ENCODE measurements at places on chromosomes 12 and 14.

GRCh38 chr12:47742253-47742825 lies 16.3 kb downstream of the RAPGEF3 start:
- peak; percentile 28 for DNase-seq

DNA sequence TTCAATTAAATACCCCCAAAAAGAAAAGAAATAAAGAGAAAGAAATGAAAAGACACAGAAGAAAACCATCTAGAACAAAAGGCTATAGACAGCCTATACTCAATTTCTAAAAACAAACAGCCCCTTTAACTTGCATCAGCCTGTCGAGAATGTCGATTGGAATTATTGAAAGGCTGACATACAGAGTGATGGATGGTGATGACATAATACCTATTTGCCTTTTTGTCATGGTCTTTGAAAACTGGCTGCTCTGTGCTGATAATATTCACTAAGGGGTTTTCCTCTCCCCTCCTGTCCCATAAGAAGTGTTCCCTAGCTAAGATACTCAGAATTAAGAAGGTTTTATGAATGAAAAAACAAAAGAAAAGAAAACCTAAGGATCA lies 393.7 kb downstream of the SOX5 start:
- DNase-seq: no peak

GRCh38 chr14:90491221-90491885 lies 94.5 kb downstream of the CALM1 start:
- no peak for DNase-seq

GRCh38 chr12:24780697-24781368 lies 168.1 kb downstream of the BCAT1 start:
- DNase-seq: peak; percentile 21

GRCh38 chr12:123064885-123065619 lies 84.6 kb downstream of the ARL6IP4 start:
- no peak for DNase-seq

- DNase-seq: no peak
These were observed 14.4 kb downstream of the TCHP start for GRCh38 chr12:109914461-109914860.

GRCh38 chr12:91854725-91855124 lies 290.9 kb downstream of the BTG1 start:
- DNase-seq: no peak

DNA sequence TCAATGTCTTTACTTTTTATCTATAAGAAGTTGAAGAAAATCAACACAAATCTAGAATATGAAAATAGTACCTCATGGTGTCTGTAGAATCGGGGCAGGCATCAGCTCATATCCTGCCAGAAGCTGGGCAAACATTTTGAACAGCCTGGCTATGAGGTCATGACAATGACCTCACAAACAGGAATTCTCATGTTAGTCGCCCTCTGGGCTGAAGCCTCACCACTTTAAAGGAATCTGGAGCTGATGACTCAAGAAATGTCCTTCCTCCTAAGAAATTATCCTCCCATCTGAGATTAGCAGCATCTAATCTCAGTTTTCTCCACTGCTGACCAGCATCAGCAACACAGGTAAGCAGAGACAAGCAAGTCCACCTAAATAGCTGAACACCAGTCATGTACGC lies 27.1 kb downstream of the CLIP1 start:
- no peak for DNase-seq

- no peak for DNase-seq
These were observed 94.8 kb downstream of the LRP6 start for GRCh38 chr12:12171991-12172511.

- no peak for DNase-seq
These were observed 1.3 kb upstream of the DYRK2 start for GRCh38 chr12:67647181-67647798.

DNA sequence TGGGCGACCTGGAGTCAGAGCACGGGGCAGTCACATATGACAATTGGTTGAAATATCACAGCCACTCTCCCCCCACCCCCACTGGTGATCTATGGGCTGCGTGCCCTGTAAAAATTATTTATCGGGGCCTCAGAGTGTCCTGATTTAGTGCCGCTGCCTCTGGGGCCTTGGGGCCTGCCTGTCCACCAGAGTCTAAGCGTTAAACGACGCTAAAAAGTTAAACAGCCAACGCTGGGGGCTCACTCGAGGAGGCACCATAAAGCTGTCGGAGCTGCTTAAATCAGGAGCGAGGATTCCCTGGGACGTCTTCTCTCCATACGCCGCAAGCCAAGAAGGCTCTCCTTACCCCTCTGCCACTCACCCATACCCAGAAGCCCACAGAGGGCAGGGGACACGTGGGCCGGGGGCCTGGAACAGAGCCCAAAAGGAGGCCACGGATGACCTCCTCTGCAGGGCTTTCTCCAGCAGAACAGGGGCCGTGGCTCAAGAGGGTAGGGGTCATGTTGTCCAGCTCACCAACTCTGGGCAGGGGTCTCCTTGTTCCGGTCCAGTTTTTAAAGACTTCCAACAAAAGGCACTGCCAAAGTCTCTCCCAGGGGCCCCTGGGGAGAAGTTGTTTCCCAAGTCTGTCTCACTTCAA lies 42.2 kb downstream of the SMUG1 start:
- no peak for DNase-seq

GRCh38 chr14:74324931-74325361 lies 22.2 kb upstream of the ABCD4 start:
- peak; percentile 18 for DNase-seq

DNA sequence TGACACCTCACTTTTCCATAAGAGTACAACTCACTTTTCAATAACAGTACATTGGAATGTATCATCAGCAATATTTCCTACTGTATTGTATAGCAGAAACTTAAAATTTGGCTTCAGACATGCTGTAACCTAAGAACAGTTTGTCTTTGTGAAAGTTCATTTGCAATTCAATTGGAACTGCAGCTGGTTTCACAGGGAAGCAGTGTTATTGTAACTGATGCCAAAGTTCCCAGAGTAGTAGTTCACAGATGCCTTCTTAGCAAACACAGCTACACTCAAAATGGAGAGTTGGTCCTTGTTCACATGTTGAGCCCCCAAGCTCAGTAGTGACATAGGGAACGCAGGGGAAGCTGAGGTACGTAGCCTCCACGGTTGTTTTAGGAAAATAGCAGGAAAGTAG lies 23.3 kb downstream of the PPP1R36 start:
- peak; percentile 81 for DNase-seq

GRCh38 chr14:58513272-58513671 lies 85.8 kb downstream of the KIAA0586 start:
- DNase-seq: no peak

- no peak for DNase-seq
These were observed 44.7 kb downstream of the KCTD10 start for GRCh38 chr12:109432431-109432830.

GRCh38 chr12:30072824-30073223 lies 289.1 kb upstream of the TMTC1 start:
- DNase-seq: no peak

GRCh38 chr12:95258151-95258550 lies 40.5 kb downstream of the VEZT start:
- DNase-seq: no peak

GRCh38 chr12:22047494-22047893 lies 1.5 kb downstream of the CMAS start:
- DNase-seq: no peak

DNA sequence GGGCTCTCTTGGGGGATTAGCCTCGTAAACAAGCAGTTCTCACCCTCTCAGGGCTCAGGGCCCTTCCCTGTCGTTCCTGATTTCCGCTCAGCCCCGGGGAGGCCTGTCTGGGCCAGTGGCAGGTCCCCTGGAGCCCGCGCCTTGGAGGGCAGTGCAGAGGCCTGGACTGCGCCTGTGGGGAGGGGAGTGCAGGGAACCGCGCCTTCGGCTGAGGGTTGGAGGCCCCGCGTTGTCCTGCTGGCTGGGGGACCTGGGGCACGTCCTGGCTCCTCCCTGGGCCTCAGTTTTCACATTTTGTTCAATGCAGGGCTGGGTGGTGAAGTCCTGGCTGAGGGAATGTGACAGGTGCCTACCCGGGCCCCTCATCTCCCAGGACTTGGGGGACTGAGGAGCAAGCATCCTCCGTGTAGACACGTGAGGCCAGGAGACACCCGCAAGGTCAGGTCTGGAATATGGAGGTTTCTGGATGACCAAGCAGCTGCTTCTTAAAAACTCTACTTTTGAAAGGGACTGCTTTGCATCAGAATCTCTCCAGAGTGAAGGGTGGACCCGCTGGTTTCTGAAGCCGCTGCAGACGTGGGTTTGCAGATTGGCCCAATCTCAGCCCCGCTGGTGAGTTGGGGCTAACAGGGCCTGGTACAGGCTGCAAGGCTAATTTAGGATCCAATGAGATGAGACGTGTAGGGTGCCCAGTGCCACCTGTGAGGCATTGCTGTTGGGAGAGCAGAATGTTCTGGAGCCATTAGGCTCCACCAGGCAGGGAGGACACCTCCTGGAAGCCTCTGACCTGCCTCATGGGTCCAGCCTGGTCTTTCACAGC lies 80.2 kb downstream of the KIF26A start:
- DNase-seq: peak; percentile 9

DNA sequence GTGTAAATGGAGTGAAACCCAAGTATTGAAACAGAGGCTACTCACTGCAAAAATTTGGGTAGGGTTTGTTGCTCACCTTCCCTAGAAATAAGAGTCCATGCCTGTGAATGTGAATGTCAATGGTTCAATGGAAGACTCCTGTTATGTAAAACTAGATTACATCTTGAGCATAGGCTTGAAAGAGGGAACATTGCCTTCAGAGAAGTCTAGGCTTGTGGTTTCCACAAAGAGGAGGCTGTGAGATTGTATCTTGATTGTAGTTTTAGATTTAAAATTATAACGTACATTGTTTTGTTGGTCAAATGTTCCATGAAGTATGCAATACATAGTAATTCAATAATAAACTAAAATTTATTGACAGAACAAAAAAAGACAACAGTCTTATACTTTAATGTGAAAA lies 413.7 kb upstream of the RPL10L start:
- DNase-seq: no peak

- DNase-seq: no peak
These were observed 196.8 kb downstream of the PPM1H start for GRCh38 chr12:62738105-62738504.

- no peak for DNase-seq
These were observed 283.9 kb upstream of the PRICKLE1 start for GRCh38 chr12:42873401-42873800.

GRCh38 chr14:71610797-71611196 lies 321.4 kb upstream of the RGS6 start:
- no peak for DNase-seq

DNA sequence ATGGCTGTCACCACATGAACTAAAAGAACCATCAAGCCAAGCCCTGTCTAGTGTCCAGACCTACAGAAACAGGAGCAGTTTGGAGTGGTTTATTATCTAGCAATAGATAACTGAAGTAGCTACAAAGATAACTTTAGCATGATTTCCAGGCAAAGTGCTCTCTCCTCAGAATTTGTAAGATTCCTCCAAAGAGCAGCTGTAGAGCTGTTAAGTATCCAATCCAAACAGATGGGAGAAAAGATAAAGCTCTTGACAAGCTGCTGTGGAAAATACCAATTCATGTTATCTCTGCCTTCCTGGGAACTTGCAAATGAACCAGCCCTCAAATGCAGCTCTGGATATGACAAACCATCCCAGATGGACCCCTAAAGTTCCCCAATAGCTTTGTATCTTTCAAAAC lies 78.9 kb upstream of the RESF1 start:
- no peak for DNase-seq

DNA sequence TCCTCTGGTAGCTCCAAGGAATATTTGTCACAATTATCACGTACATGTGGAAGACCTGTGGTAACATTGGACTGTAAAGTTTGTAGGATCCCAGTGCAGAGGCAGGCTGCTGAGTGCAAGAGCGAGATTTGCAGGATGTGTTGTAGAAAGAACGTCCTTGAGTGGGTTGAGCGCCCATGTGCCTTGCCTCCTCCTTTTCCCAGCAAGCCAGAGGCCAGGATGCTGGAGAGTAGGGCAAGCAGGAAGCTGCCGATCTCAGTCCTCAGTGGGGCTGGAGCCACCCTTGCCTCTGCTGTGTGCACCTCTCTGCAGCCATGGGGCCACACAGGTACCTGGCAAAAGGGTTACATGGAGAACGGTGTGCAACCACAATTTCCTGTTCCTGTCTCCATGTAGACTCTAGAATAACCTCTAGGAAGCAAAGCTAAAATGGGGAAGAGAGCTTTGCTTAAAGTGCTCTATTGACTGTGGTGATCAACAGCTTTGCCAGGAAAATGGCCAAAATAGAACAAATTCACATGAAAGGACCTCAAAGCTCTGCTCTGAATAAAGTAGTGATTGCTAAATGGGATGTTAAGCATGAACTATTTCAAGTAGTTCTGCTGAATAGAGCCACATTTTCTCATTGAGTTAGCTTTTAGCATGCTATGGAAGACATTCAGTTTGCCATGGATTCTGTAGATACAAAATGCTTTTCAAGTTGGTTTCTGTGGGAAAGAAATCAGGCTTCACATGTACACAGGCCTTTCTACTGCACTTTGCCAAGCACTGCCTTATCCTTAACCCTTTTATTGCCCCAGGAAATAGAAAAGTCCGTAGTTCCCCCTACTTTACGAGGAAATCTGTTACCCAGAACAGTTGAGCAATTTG lies 37.4 kb downstream of the ANKRD9 start:
- no peak for DNase-seq

DNA sequence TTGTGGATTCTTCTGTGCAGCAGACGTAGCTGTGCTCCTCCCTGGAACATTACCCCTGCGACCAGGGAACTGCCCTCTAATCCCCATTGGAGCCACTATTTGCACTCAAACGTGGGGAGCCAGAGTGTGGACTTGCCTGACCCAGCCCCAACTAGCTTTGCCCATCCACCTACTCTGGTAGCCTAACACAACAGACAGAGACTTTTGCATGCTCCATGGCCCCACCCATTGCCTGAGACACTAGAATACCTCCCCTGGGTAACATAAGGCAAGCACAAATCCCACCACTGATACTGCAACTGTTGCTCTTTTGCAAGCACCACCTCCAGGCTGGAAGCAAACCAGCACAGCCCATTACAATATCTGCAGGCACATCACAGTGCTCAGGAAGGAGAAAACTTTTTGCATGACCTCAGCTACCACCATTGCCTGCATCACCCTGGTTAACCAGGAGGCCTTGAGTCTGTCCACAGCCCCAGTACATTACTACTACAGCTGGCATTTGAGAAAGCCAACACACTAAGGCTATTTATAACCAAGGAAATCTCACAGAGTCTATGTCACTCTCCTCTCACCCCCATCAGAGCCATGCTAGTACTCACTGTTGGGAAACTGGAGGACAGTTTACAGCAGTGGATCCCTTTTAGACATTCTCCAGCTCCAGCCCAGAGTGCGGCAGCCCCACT lies 15.0 kb downstream of the CEP128 start:
- DNase-seq: no peak

DNA sequence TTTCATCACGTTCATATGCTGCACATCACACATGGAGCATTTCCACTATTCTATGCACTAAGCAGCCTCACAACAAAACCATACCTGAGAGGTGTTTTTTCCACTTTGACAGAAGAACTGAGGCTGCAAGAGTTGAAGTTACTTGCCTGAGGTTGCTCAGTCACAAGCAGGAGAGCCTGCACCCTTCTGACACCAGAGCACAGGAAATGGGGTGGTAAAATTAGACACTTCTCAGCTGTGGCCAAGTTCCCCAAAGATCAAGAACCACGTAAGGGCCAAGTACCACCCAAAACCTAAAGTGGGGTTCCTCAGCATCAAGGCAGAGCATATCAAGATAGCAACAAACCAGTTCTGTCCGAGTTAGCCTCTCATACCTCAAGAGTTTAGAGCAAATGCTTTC lies 185.8 kb downstream of the CAPZA3 start:
- no peak for DNase-seq
